ENCODE measurements at places on chromosomes 7 and 10.
A peak's percentile ranks its signal among the peaks of the same experiment; 100 is the strongest.

DNA sequence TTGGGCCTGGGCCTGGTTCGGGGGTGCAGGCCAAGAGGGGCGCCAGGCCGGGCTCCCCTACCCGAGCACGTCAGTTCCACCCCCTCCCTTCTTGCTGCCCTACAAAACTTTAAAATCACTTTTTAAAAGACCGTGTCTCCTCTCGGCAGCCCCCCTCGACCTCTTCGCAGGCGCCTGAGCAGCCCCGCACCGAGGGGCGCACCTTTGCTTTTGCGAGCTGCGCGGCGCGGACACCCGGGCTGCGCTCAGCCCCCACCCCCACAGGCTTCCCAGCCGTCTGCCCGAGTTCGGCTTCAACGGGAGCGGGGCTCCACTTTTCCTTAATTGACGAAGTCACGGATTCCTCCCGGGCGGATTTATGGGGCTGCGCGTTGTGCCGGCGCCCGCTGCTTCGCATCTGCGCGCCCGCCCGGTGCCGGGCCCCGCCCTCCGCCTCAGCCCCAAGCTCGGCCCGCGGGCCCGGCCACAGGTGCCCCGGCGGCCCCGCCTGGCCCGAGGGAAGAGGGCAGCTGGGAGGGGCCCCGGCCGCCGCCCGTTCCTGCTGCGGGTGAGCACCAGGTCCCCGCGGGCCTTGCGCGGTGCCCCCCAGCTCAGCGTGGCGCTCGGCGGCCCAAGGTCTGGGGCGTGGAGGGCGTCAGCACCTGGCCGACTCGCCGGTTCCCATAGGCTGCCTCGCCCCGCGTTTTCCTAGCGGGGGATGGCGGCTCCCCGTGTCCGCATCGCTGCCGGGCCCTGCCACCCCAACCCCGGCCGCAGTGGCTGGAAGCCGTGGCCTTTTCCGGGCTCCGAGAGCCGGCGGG lies 10.8 kb upstream of the MNX1 start:
- no peak for DNase-seq
- peak overlapping the region; percentile 34 for H3K4me3 ChIP-seq
- H3K27ac ChIP-seq, result no peak overlapping the region

- no peaks in the 10 kb centered on the region for H3K4me1 ChIP-seq
- no peak overlapping the region for H3K27ac ChIP-seq
- H3K27me3 ChIP-seq, result no peaks in the 10 kb centered on the region
- no peak overlapping the region for H3K4me3 ChIP-seq
- DNase-seq, result no peak
Observed at GRCh38 chr7:139488810-139489209, 5.3 kb upstream of the KLRG2 start.

- no peaks in the 10 kb centered on the region for H3K27me3 ChIP-seq
- no peak overlapping the region for H3K27ac ChIP-seq
- H3K4me3 ChIP-seq, result no peak overlapping the region
- H3K4me1 ChIP-seq, result peaks cover 9% of the 10 kb centered on the region
- no peak for DNase-seq
Observed at GRCh38 chr7:150415161-150416153, 35.0 kb upstream of the GIMAP8 start.

DNA sequence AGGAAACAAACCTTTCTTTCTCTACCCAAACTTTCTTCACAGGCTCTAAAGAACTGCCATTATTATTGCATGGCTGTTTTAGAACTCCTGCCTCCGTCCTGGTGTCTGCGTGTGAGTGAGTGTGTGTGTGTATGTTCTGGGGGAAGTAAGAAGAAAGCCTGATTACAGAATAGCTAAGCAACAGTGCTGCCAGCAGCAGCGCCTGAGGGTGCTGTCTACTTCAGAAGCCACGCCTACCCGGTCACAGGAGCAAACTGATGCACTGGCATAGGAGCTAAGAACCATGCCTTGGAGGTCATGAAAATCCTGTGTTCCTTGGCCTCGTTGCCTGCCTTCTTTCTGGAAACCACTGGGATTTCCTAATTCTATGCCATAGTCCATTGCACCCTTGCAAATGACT lies 25.2 kb downstream of the LIPK start:
- peaks cover 3% of the 10 kb centered on the region for H3K27me3 ChIP-seq
- peaks cover 15% of the 10 kb centered on the region for H3K4me1 ChIP-seq
- H3K27ac ChIP-seq, result no peak overlapping the region

DNA sequence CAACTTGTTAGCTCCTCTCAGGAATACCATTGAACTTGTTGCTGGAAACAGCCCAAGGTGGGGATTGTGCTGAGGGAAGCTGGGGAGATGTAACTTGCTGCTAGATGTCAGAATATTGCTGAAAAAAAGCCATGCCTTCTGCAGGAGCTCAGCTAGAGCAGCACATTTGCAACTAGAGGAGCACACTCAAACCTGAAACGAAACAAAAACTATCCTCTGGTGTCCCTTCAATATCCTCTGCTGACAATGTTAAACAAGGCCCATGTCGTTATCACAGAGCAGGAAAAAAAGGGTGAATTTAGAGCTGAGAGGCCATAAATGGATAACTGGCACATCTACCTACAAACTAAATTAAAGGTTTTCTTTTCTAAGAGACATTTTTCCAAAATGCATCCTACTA lies 53.7 kb upstream of the MACC1 start:
- H3K27me3 ChIP-seq, result no peaks in the 10 kb centered on the region
- H3K36me3 ChIP-seq, result no peaks in the 10 kb centered on the region
- no peak overlapping the region for H3K4me3 ChIP-seq
- peaks cover 3% of the 10 kb centered on the region for H3K4me1 ChIP-seq
- no peak for DNase-seq

GRCh38 chr7:21028599-21028998 lies 241.9 kb upstream of the SP8 start:
- no peak overlapping the region for H3K27ac ChIP-seq
- no peaks in the 10 kb centered on the region for H3K36me3 ChIP-seq
- no peak overlapping the region for H3K4me3 ChIP-seq
- no peaks in the 10 kb centered on the region for H3K4me1 ChIP-seq
- DNase-seq, result no peak

GRCh38 chr7:151732292-151732691 lies 144.6 kb downstream of the PRKAG2 start:
- peaks cover 24% of the 10 kb centered on the region for H3K4me1 ChIP-seq
- no peak for DNase-seq
- no peak overlapping the region for H3K27ac ChIP-seq
- H3K36me3 ChIP-seq, result no peaks in the 10 kb centered on the region
- no peak overlapping the region for H3K4me3 ChIP-seq

DNA sequence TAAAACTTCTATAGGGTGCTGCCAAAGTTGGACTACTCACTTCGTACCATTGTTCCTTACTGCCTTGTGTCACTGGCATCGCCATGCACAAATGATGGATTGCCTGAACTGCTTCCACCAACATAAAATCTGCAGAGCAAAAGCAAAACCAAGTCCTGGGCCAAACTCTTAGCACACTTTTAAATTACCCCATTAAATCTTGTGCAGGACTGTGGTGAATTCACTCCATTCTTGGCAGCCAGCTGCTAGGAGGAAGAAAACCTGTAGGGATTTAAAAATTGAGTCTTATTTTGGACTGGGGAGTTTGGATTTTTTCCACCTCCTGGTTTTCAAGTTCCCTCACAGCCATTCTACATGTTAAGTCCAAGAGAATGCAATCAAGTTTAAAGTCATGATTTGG lies 646.9 kb downstream of the SORCS3 start:
- DNase-seq, result no peak
- no peaks in the 10 kb centered on the region for H3K27me3 ChIP-seq
- H3K27ac ChIP-seq, result no peak overlapping the region
- H3K4me1 ChIP-seq, result no peaks in the 10 kb centered on the region
- H3K36me3 ChIP-seq, result no peaks in the 10 kb centered on the region

GRCh38 chr7:141263508-141263907 lies 189.6 kb downstream of the TMEM178B start:
- H3K4me3 ChIP-seq, result no peak overlapping the region
- H3K36me3 ChIP-seq, result no peaks in the 10 kb centered on the region
- no peak for DNase-seq
- no peaks in the 10 kb centered on the region for H3K27me3 ChIP-seq

DNA sequence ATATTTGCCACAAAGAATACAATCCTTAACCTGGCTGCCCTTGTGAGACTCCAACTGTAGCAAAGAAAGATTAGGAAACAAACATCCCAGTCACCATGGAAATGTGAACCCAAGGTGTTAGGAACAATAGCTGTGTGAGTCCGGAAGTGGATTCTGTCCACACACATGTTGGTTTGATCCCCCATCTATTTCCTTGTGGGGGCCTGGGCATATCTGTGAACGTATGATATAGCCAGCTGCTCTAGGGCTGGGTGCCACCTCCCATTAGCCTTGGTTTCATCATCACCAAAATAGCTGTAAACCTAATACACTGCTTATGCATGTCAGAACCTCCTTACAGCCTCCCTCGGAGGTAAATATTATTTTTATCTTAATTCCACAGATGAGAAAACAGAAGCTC lies 26.4 kb downstream of the GRK5 start:
- H3K27me3 ChIP-seq, result no peaks in the 10 kb centered on the region
- H3K36me3 ChIP-seq, result no peaks in the 10 kb centered on the region
- peaks cover 7% of the 10 kb centered on the region for H3K4me1 ChIP-seq
- no peak overlapping the region for H3K4me3 ChIP-seq
- no peak for DNase-seq

DNA sequence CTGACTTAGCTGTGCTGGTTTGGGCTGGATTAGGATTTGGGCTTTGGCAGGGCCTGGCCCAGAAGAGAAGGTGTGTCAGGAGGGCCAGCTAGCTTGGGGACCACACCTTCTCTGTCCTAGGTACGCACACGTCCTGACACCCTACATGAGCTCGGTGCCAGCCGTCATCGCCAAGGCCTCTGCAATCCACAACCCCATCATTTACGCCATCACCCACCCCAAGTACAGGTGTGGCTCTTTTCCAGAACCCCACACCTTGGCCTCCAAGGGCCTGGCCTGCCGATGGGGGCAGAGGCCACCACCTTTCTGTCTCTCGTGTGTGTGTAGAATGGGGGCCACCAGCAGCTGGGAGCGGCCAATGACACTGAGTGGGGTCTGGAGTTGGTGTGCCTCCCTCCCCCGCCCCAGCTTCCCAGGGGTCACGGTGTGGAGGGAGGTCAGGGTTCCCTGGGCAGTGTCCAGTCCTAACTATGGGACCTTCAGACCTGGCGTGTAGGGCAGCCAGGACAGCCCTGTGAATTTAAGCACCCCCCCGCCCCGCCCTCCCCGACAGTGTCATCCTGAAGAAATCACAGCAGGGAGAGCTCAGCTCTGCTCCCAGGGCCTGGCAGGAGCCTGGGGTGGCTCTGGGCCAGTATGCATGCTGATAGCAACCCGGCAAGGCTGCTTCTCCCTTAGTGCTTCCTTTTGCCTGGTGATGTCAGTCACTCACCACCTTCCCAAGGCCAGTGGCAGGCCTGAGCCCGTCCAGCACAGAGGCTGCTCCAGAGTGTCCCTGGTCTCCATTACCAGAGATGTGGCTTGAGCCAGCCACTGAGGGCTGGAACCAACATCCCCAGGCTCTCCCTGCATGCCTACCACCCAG lies 6.9 kb upstream of the LDB3 start:
- H3K27me3 ChIP-seq, result peaks cover 14% of the 10 kb centered on the region

GRCh38 chr10:76552091-76552873 lies 1085.3 kb downstream of the KCNMA1 start:
- no peak overlapping the region for H3K4me3 ChIP-seq
- DNase-seq, result no peak
- no peaks in the 10 kb centered on the region for H3K36me3 ChIP-seq
- H3K4me1 ChIP-seq, result no peaks in the 10 kb centered on the region
- H3K27ac ChIP-seq, result no peak overlapping the region

All from keratinocyte (primary cell).